Posterior cingulate gyrus (tissue), 11 donors: ENCODE measurements at places on chromosomes 2 and 18.
A peak's percentile ranks its signal among the peaks of the same experiment; 100 is the strongest.

- DNase-seq, result no peak
These were observed 38.7 kb downstream of the ZC3H8 start for GRCh38 chr2:112216167-112216566.

DNA sequence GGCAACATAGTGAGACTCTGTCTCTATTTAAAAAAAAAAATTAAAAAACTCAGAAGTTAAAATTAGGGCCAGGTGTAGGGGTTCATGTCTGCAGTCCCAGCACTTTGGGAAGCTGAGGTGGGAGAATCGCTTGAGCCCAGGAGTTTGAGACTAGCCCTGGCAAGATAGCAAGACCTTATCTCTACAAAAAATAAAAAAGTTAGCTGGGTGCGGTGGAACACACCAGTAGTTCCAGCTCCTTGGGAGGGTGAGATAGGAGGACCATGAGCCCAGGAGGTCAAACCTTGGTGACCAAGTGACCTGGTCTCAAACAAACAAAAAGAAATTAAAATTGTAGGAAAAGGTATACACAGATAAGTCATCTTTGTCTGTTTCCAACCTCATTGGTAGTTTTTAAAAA lies 11.3 kb downstream of the TTLL4 start:
- DNase-seq, result no peak

DNA sequence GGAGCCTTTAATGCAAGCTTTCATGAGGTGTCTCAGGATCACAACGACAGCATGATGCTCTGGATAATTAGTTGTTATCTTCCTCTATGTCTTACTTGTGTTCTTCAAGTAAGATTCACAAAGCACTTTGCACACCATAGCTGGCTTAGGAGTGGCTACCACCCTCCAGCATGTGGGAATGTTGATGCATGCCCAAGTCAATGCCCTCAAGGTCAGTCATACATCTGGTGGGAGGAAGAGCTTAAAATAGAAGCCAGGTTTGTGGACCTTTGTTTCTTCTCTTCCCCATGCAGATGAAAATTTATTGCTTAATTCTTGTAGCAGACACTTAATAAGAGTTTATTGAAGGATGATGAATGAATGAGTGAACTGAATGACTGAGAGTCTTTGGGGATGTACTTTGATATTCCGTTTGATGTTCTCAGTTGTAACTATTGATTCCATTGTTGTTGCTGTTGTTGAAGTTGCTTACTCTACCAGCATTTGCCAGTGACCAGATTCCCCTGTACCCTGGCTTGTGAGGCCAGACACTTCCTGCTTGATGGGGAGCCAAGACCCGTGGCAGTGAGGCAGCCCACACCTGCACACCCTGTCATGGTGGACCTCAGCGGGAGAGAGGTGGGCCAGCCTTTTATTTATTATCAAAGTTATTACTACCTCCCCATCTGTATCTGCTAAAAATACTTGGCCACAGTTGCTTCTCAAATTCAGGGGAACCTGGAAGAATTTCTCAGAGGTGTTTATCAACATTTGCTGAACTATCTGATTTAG lies 137.8 kb downstream of the LAMA3 start:
- DNase-seq, result no peak

GRCh38 chr2:20990442-20991430 lies 53.1 kb downstream of the APOB start:
- no peak for DNase-seq

- DNase-seq, result no peak
These were observed 37.5 kb upstream of the L3MBTL4 start for GRCh38 chr18:6452194-6452593.

DNA sequence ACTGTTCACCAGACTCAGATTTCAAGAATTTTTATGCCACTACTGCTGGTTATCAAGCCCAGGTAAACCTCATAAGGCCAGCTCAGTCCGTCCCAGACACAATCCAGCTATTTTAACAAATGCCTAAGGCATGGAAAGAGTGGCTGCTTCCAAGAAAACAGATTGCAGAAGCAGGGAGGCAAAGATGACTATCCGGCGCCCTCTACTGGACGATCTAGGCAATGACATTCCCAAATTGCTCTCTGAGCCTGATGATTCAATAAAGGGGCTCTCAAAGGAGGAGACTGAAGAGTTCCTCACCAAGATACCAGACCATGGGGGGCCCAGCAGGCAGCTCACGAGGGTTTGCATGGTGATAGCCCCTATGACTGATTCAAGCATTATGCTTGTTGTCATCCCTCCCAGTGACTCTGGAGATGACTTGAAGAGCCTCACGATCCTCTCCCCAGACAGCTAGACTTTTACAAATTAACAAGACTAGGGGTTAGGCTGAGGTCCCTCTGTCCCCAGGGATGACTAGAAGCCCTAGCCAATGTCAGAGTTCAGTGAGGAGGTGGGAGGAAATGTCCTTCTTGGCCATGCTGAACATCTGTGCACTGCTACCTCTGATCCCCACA lies 25.0 kb downstream of the SERPINB8 start:
- DNase-seq, result peak; percentile 84

DNA sequence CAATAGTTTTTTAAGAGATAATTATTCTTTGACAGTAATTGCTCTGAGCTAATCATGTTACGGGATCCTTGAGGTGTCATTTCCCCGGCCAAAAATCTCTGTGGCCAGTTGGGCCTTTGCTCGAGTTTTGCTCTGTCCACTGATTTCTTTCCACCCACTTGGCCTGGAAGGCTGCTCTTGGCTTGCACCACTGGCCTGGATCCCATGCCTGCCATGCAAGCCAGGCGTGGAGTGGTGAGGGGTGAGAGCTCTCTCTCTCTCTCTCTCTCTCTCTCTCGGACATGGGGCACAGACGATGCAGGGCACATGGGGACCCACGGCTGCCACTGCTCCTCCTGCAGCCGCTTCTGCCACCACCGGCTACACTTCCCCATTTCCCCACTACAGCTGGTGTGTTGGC lies 853.0 kb upstream of the GCFC2 start:
- DNase-seq, result no peak

GRCh38 chr18:49486606-49486952 lies 455 bp downstream of the C18orf32 start:
- no peak for DNase-seq

GRCh38 chr2:62774555-62775366 lies 69.2 kb downstream of the EHBP1 start:
- DNase-seq, result no peak

- peak; percentile 46 for DNase-seq
These were observed 107.9 kb downstream of the PRKCE start for GRCh38 chr2:45759310-45759851.

GRCh38 chr2:239002954-239003623 lies 155.2 kb downstream of the TWIST2 start:
- no peak for DNase-seq

DNA sequence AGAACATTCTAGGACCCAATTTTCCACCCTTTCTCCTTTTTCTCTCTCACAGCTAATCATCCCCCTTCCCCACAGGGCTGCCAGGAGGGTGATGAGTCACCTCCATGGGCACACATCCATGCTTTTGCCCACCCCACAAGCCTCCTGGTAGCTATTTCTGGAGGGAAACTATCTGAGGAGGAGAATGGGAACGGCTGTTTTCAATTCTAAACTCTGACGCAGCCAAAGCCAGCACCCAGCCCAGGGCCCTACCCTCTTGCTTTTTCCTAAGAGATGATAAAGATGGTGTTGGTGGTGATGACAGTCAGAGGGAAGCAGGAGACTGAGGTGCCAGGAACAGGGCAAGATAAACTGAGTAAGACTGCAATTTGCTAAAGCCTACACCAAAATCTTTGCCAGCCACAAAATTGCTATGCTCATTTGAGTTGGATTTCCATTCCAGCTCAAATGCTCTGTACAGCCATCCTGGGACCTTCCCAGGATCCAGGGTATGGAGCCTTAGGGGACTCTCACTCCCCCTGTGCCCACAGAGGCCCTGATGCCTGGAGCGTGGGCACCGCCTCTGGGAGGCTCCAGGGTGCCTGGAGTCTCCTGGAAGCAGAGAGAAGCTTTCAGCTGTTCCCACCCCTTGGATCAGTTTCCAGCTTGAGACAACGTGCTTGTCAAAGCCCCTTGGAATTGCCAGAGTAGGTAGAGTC lies 62.0 kb upstream of the FZD7 start:
- peak; percentile 88 for DNase-seq

GRCh38 chr2:72524071-72524470 lies 301.8 kb downstream of the EXOC6B start:
- no peak for DNase-seq

DNA sequence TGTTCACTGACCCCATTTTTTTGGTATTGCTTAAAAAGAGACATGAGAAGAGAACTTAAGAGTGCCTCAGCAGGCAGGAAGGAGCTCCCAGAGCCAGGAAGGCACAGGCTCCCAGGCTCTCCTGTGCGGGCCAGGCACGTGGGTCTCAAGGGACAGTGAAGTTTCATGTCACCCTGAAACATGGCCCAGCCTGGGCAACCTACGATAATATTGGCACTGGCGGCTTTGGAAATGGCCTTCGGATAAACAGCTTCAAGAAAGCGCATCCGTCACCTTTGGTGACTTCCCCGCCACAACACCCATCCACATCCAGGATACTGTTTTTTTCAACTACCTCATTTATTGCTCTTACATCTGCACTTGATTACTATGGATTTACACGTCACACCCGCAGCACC lies 30.5 kb downstream of the PXDN start:
- DNase-seq, result no peak

- DNase-seq, result no peak
These were observed 819 bp upstream of the SERPINE2 start for GRCh38 chr2:224039770-224040440.

DNA sequence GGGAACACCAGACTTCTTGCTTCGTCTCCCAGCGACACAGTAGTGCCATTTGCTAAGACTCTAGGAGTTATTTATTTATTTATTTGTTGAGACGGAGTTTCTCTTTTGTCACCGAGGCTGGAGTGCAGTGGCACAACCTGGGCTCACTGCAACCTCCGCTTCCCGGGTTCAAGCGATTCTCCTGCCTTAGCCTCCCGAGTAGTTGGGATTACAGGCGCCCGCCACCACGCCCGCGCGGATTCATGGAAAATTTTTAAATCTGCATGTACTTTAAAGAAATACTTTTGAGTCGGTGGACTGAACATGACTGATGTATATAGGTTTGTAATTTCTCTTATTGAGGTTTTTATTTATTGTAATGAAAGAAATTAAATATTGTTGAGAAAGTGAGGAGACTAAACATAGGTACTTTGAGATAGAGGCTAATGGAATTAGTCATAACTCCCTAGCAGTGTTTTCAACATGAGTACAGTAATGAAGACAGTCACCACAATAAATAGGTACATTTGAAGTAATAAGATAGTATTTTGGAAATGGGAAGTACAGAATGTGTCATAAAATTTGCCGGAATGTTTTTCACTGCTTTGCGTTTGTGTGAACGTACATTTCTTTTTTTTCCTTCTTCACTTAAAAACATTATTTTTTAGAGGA lies 983 bp downstream of the MTX2 start:
- DNase-seq, result no peak

- no peak for DNase-seq
These were observed 54.0 kb downstream of the EPAS1 start for GRCh38 chr2:46351098-46351749.

GRCh38 chr18:34651586-34652369 lies 58.3 kb upstream of the DTNA start:
- DNase-seq, result no peak

DNA sequence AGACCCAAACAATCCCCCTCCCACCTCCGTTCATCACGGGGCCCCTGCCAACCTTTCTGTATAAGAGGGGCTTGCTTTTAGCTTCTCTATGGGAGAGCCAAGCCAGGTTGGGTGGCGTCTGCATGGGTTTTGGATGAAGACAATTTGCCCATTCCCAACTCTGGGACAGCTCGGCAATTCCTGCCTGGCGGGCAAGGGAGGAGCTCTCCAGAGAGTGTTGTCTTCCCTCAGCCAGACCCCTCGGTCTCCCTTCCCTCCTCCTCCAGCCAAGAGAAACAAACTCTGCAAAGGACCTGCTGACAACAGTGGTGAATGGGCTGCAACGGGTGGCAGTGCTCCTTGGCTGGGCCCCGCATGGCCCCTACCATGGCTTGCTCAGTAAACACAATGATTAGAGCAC lies 267.2 kb upstream of the HDAC4 start:
- no peak for DNase-seq

- DNase-seq, result peak; percentile 55
These were observed 132.2 kb downstream of the TDRD15 start for GRCh38 chr2:21256006-21256405.

DNA sequence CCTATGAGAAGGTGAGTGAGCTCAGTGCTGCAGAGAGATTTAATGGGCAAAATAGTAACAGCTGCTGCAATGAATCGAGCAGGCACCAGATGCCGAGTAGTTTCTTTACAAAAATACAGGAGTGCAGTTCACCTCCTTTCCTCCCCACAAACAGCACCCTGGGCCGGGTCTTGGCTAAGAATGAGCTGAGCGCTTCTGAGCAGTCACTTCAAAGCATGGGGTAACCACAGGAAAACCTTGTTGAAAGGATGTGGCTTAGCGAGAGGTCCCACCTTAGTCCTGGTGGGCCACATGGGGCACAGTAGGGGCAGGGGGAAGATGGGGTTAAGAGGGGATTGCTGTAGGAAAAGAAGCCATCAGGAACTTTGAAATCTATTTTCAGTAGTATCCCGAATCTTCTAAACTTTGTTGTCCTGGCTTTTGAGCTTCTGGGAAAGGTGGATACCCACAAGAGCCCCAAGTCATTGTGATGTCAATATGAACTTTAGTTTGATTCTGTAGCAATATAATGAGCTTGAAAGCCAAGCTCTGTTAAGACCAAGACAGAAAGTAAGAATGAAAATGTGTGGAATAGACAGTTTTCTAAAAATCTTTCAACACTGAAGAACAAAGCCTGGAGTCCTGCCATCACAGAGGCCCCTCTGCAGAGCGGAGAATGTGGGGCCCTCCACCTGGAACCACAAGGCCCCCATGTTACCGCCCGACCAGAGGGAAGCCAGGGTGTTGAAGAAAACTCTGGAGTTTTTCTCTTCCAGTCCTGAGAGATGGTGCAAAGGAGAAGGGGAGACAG lies 101.0 kb upstream of the ZNF236 start:
- DNase-seq, result no peak

DNA sequence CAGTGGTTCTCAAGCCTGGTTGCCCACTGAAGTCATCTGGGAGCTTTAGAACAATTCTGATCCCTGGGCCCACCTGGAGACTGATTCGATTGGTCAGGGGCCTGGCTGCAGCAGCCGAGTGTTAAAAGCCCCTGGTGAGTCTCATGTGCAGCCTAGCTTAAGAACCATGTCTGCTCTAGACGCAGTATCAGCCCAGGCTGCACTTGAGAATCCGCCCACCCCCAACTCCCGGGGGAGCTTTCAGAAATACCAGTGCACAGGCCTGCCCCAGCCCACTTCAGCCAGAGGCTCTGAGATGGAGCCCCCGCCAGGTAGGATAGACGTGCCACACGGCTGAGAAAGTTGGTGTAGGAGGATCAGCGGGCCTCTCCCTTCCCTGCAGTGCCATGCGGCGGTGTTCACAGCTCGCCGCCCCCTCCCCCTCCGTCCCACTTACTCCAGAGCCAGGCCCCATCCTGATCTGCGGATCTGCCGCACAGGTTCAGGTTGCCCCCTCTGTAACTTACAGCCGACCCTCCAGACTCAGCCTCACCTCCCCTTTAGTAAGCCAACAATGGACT lies 209.0 kb upstream of the RAB12 start:
- DNase-seq, result no peak

DNA sequence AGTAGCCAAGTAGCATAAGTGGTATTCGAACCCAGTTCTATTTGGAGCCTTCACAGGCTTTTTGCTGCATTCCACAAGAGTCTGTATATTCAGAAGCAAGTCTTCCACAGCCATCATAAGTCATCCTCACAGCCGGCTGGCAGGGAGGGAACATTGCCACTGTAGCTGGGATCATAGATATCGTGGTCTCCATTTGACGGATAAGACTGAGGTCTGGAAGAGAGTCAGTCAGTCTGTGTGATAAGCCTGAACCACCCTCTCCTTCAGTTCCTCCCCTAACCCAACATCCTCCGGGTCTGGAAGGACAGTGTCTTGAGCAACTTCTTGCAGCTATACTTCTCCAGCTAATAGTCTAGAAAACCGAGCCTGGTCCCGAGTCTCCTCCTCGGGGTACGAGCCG lies 17.0 kb upstream of the C1QL2 start:
- DNase-seq, result no peak
